ENCODE measurements at places on chromosomes 2 and 18.

DNA sequence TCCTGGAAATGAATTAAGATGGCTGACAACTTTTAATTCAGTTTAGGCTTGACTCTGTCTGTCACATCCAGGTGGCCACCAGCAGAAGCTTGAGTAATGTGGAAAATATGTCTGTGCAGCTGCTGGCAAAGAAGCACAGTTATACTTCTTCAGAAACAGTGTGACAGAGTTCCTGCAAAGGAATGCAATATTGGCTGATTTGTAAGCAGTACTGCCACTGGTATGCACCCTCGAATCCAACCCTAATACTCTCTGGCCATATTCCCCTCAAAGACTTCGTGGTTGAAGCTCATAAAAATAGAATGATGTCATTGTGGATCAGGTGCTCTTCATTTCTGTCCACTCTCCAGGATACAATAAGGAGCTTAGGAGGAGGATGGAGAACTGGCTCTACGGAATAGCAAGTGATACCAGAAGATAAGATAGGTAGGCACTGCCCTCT, 86.2 kb downstream of the METTL8 start:
- no peak for DNase-seq

DNA sequence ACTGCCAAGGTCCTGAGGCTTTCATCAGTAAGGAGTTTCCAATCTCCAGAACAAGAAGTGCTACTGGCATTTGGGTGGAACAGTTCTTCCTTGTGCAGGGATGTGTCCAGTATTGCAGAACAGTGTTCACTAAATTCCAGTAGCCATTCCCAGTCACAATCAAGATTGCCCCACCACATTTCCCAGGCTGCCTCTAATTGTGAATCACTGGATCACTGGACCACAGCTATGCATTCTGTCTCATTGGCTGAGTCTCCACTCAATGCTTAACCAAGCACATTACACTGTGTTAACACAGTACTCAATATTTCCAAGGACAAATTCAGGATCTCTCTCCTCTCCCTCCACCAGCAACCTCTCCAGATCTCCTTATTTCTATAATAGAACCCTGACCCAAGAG, 160.2 kb upstream of the CCDC150 start:
- DNase-seq = no peak

- no peak for DNase-seq
Measured at GRCh38 chr2:100397118-100397860, 20.2 kb downstream of the CHST10 start.

GRCh38 chr2:240125742-240126141, 10.4 kb downstream of the COPS9 start:
- DNase-seq = no peak

DNA sequence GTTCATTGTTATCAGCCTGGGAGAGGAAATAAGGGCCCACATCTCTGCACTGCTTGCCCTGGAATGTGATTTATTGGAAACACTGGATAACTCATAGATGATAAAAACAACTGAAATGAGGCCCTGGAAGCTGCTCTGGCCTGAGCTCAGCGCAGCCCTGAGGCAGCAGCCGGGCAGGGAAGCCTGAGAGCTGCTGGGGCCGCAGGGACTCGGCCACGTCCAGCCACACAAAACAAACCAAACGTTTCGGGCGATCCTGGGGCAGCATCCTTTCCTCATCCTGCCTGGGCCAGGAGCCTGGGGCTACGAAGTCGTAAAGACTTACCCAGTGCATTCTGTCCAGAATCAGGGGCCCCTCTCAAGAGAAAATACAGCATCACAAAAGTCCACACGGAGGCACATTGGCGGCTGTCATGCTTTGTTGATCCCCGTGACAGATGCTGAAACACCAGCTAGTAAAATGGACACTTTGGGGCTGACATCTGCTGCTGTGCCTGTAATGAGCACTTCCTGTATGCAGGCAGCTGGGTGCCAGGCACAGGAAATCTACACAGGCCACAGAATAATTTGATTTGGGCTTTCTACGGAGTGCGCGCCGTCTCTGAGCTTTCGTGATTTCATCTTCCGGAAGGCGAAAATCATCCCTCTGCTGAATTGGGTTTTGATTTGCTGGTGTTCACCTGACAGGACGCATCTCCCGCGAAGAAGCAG, 250.6 kb downstream of the EIPR1 start:
- DNase-seq = no peak

- DNase-seq = no peak
Measured at GRCh38 chr2:85318222-85319074, 9.3 kb downstream of the TGOLN2 start.

- no peak for DNase-seq
Measured at GRCh38 chr2:127669056-127669455, 6.3 kb downstream of the LIMS2 start.

DNA sequence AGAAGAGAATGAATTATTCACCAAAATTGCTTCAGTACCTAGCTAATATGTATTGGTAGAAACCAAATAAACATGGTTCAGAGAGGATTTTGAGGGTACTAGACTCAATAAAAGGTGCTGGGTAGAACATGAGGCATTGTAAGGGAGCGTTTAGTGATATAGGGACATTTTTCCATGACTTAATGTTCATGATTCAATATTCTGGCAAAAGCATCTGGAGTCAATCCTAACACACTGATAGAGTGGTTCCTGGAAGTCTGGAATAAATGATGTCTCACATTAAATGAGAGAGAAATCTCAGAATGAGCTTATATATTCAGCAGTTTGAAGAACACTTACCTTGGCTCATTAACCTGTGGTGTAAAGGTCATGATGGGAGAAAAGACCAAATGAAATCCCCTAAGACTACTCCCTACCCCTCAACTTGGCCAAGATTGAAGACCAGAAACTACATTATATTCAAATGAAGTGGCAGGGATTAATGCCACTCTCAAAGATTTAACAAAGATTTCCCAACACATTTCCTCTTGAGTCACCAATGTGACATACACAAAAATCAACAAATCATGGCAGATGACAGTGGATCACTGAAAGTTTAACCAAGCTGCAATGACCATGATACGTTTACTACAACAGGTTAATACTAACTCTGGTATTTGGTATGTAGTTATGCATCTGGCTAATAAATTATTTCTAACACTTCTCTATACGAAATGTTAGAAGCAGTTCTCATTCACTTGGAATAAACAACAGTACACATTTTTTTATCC, 309.5 kb downstream of the SATB2 start:
- DNase-seq = no peak

DNA sequence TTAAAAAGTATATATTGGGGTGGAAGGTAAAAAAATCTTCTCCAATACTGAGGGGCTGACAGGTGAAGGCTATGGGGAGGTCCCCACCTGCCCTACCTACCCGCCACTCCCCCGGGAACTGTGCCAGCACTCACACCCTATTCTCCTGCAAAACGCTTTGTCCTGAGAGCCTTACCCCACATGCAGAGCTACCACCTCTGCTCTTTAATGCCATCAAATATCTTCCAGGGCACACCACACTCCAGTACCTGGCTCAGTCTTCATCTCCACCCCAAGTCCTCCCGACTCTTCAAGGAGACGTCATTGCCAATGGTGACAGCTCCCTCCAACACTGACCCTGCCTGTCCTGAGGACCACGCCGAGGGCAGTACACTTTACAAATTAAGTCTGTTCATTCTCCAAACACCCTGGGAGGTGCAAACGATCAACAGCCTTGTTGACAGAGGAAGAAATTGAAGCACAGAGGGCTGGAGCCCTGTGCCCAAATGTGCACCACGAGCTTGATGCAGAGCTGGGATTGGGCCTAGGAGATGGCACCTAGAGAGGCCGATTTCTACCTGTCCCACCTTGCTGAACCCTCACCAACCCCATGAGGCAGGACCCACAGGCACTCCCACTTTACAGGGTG, 6.0 kb upstream of the GPR55 start:
- DNase-seq = no peak

GRCh38 chr2:144099340-144099739, 420.6 kb downstream of the ZEB2 start:
- no peak for DNase-seq

- no peak for DNase-seq
Measured at GRCh38 chr2:130334026-130334425, 8.7 kb upstream of the IMP4 start.

DNA sequence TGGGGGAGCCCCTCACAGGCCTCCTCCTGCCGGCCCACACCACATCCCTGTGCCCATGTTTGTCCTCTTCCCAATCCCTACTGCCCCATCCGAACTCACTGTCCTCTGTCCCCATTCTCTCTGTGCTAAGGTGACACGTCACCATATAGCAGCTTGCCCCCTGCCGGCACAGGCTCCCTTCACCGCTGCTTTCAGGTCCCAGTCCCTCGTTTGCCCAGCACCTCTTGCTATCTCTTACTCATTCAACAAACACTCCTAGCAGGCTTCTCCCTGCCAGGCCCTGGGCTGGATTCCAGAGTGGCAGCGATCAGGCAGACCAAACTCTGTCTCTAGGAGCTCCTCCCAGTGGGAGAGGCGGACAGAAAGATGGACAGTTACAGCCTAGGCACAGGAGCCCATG, 74.3 kb downstream of the TFCP2L1 start:
- no peak for DNase-seq

DNA sequence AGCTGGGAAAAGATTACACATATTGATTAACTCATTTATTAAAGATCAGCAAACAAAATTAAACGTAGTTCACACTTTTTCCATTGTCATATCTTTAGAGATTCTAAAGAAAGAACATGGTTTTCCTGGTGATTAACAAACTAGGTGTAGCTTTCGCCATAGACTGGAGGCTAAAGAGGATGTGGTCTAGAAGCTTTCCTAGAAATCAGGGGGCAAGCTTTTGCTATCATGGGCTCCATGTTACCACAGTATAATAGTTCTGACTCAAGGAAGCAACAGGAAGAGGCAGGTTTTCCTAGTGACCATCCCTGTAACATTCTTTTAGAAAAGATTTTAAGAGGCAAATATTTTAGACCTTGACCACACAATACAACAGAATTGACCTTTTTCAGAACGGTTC, 232.7 kb downstream of the METTL4 start:
- no peak for DNase-seq

GRCh38 chr18:12883684-12884405, at the start of gene PTPN2:
TSS of gene PTPN2 (minus strand) at chr18:12884237. CDS start at chr18:12884141, 96 bp downstream.
- peak; percentile 86 for DNase-seq

- DNase-seq = no peak
Measured at GRCh38 chr2:203830304-203831055, 37.1 kb upstream of the CTLA4 start.

DNA sequence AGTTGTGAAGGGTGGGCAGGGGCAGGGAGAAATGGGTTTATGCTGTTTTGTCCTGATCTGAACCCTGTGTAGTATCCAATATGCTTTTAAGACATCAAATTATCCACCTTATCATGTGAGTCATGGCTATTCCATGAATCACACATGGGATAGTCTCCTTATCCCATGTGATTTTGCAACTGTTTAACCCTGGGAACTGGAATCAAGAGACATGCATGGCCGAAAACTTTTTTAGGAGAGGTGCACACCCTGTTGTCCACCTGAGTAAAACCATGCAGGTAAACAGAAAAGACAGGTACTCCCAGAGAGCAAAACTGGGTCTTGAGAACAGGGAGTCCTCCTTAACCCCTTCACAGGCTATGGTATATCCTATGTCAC, 490.6 kb upstream of the HS6ST1 start:
- DNase-seq = no peak

DNA sequence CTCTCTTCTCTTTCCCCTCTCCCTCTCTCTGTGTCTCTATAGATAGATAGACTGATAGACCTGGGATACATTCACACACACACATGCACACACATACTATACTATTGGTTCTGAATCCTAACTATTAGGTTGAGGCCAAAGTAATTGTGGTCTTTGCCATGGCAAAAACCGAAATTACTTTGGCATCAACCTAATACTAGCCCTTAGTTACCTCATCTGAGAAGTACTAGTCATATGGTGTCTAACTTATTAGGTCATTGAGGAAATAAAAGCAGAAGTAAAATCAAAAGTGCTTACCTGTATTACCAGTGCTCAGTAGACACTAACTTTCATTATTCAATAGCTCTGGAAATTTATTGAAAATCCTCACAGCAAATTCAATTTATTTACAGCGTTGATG, 451.5 kb downstream of the EPHA4 start:
- DNase-seq = no peak

- no peak for DNase-seq
Measured at GRCh38 chr2:206086716-206087350, 859 bp upstream of the INO80D start.

GRCh38 chr2:159202568-159203071, 83.9 kb downstream of the WDSUB1 start:
- no peak for DNase-seq

DNA sequence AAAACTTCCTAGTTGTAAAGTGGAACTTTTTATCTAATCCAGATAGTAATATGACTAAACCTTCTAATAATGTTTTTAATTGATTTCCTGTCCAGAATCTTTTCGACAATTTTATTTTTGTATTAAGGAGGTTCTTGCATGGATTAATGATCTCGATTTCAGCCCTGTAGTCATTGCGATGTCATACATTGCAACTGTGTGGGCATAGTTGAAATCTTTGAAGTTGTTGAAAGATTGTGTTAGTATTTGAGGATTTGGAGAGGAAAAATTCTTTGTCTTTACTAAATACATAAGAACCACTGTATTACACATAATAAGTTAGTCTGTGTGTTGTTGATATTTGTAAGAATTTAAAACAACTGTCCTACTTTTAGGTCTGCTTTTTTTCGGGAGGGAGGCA, 31.1 kb downstream of the ACSL3 start:
- no peak for DNase-seq

GRCh38 chr2:108935271-108935741, 53.7 kb downstream of the EDAR start:
- DNase-seq = no peak

DNA sequence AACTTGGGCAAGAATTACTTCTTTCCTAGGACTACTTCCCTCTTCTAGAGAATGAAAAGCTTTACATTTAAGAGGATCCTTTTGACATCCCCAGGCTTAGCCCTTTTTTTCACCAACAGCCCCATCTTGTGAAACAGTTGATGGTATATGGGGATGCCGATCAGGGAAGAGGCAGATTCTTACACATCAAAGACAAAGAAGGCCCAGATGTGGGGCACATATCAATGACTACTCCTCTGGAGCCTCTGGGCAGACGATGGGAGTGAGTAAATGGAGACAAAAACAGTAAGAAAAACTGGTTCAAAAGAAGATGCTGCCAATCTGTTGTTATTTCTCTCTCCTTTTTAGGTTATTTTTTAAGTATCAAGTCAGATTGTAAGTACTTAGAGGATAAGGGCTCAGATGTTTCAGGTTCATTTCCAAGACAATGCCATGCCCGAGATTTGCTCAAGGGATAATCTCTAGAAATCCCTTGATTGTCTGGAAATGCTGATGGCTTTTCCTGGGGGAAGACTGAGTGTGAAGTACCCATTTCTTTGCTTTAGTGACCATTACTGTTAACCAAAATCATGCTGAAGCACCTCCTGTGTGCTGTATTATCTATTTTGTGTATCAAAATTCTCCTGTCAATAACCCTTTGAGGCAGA, 117.5 kb downstream of the EPHA4 start:
- no peak for DNase-seq

- DNase-seq = no peak
Measured at GRCh38 chr2:85802354-85803103, 48.7 kb downstream of the ATOH8 start.
